ENCODE measurements at places on chromosomes 13 and 19. TPM values are rescaled to one million over a fixed set of nuclear protein-coding genes. Genes with fewer than 3 reads are reported as not detected.

- H3K4me1 ChIP-seq, result peaks cover 3% of the 10 kb centered on the region
- H3K36me3 ChIP-seq, result no peaks in the 10 kb centered on the region
- DNase-seq, result no peak
- H3K4me3 ChIP-seq, result peak overlapping the region; percentile 72
- no peak overlapping the region for H3K27ac ChIP-seq
- H3K27me3 ChIP-seq, result no peaks in the 10 kb centered on the region
These were observed 23.7 kb downstream of the ZNF175 start for GRCh38 chr19:51594774-51595109.

DNA sequence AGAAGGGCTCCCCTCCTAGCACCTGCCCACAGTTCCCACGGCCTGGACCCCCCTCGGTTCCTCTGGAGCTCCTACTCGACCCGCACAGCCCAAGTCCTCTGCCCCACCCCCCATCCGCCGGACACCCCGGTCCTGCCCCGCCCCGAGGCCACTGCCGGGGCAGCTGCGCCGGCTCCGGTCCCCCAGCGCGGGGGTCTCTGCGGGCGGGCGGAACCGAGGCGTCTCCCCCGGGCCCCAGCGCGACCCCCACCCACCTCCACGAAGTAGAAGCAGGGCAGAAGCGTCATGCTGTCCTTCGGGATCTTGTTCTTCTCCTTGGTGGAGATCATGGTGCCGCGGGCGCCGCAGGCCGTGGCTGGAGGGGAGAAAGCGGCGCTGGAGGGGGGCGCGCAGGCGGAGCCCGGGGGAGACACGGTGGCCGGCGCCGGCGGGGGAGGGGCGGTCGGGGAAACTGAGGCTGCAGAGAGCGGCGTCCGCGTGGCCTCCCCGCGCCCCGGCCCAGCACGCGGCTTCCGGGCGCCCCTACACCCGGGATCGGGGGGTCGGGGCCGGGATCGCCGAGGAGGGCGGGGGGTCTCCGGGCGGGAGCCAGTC lies 427 bp downstream of the PLPPR3 start:
- H3K27me3 ChIP-seq, result no peaks in the 10 kb centered on the region
- no peak overlapping the region for H3K27ac ChIP-seq
- no peaks in the 10 kb centered on the region for H3K36me3 ChIP-seq

ZNF221 gene
- total RNA-seq, result 8.9 TPM

DNA sequence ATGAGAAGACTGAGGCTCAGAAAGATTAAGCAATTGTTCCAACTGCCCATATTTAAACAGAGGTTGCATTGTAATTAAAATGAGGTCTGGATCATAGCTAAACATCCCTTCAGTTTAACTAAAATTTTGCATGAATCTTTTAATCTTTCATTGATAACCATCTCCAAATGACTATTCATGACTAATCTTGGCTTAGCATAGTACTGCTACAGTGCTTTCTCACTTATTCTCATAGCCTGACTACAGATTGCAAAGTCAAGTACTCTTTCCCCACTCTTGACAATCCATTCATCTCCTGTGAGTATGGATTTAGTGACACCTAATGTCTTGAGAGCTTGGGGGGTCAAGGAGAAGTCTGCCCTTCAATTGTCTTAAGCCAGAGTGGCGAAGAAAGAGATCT lies 258.4 kb downstream of the RFC3 start:
- no peaks in the 10 kb centered on the region for H3K27me3 ChIP-seq
- H3K4me3 ChIP-seq, result no peak overlapping the region
- no peak for DNase-seq
- no peaks in the 10 kb centered on the region for H3K36me3 ChIP-seq
- no peaks in the 10 kb centered on the region for H3K4me1 ChIP-seq

- no peaks in the 10 kb centered on the region for H3K27me3 ChIP-seq
- no peaks in the 10 kb centered on the region for H3K4me1 ChIP-seq
- H3K27ac ChIP-seq, result no peak overlapping the region
- no peak overlapping the region for H3K4me3 ChIP-seq
- DNase-seq, result no peak
- H3K36me3 ChIP-seq, result no peaks in the 10 kb centered on the region
These were observed 17.8 kb downstream of the NHLRC3 start for GRCh38 chr13:39056018-39056417.

DNA sequence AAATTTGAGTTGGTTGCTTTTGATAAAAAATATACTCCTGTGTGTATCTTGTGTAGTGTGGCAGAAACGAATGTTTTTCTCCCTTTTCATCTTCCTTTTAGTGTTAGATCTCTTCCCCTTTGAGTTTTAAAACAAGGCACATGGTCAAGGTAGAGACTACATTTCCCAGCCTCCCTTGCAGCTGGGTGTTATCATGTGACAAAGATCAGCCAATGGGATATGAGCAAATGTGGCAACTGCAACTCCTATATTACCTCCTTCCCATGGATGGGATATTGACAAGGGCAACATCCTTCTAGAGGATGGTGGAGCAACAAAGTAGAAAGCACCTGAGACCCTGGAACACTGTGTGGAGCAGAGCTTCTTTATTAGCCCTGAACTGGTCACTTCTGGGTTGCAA lies 42.4 kb downstream of the ADGRE3 start:
- no peak overlapping the region for H3K27ac ChIP-seq
- H3K27me3 ChIP-seq, result no peaks in the 10 kb centered on the region
- no peak for DNase-seq
- no peaks in the 10 kb centered on the region for H3K4me1 ChIP-seq
- H3K36me3 ChIP-seq, result no peaks in the 10 kb centered on the region
- H3K4me3 ChIP-seq, result no peak overlapping the region

- no peak overlapping the region for H3K4me3 ChIP-seq
- DNase-seq, result no peak
- H3K4me1 ChIP-seq, result no peaks in the 10 kb centered on the region
- H3K27me3 ChIP-seq, result no peaks in the 10 kb centered on the region
- H3K27ac ChIP-seq, result no peak overlapping the region
- no peaks in the 10 kb centered on the region for H3K36me3 ChIP-seq
These were observed 18.5 kb downstream of the LNX2 start for GRCh38 chr13:27601803-27602202.

GRCh38 chr19:16095071-16095571 lies 16.6 kb upstream of the RAB8A start:
- H3K36me3 ChIP-seq, result peaks cover 30% of the 10 kb centered on the region
- no peak overlapping the region for H3K4me3 ChIP-seq
- DNase-seq, result no peak
- no peaks in the 10 kb centered on the region for H3K27me3 ChIP-seq
- no peak overlapping the region for H3K27ac ChIP-seq
- no peaks in the 10 kb centered on the region for H3K4me1 ChIP-seq

GDF15 gene
- 4.1 TPM for total RNA-seq

- no peak for DNase-seq
- H3K27me3 ChIP-seq, result peaks cover 47% of the 10 kb centered on the region
- H3K27ac ChIP-seq, result no peak overlapping the region
- H3K36me3 ChIP-seq, result no peaks in the 10 kb centered on the region
These were observed 2.3 kb downstream of the ENOX1 start for GRCh38 chr13:43784496-43784895.

- H3K36me3 ChIP-seq, result no peaks in the 10 kb centered on the region
- H3K27ac ChIP-seq, result no peak overlapping the region
- no peaks in the 10 kb centered on the region for H3K27me3 ChIP-seq
- no peaks in the 10 kb centered on the region for H3K4me1 ChIP-seq
- H3K4me3 ChIP-seq, result no peak overlapping the region
These were observed 15.2 kb upstream of the PABPC3 start for GRCh38 chr13:25080773-25081172.

- H3K27me3 ChIP-seq, result no peaks in the 10 kb centered on the region
- DNase-seq, result no peak
- no peak overlapping the region for H3K4me3 ChIP-seq
- no peaks in the 10 kb centered on the region for H3K36me3 ChIP-seq
These were observed 974.6 kb downstream of the UQCRFS1 start for GRCh38 chr19:28238270-28238820.

- no peak for DNase-seq
- H3K27ac ChIP-seq, result no peak overlapping the region
- no peaks in the 10 kb centered on the region for H3K27me3 ChIP-seq
- H3K36me3 ChIP-seq, result peaks cover 2% of the 10 kb centered on the region
- H3K4me1 ChIP-seq, result no peaks in the 10 kb centered on the region
These were observed 6.9 kb downstream of the B3GNT8 start for GRCh38 chr19:41420101-41420880.

- no peak overlapping the region for H3K27ac ChIP-seq
- no peak overlapping the region for H3K4me3 ChIP-seq
- DNase-seq, result no peak
- no peaks in the 10 kb centered on the region for H3K27me3 ChIP-seq
- no peaks in the 10 kb centered on the region for H3K36me3 ChIP-seq
- no peaks in the 10 kb centered on the region for H3K4me1 ChIP-seq
These were observed 358.7 kb downstream of the RFC3 start for GRCh38 chr13:34176633-34177032.

GRCh38 chr19:40150170-40150569 lies 41.1 kb upstream of the MAP3K10 start:
- no peaks in the 10 kb centered on the region for H3K4me1 ChIP-seq
- DNase-seq, result peak; percentile 26
- no peaks in the 10 kb centered on the region for H3K36me3 ChIP-seq
- no peaks in the 10 kb centered on the region for H3K27me3 ChIP-seq
- no peak overlapping the region for H3K4me3 ChIP-seq

- peaks cover 15% of the 10 kb centered on the region for H3K36me3 ChIP-seq
- no peak overlapping the region for H3K27ac ChIP-seq
- H3K4me1 ChIP-seq, result peaks cover 2% of the 10 kb centered on the region
- no peaks in the 10 kb centered on the region for H3K27me3 ChIP-seq
- H3K4me3 ChIP-seq, result peak overlapping the region; percentile 60
These were observed 698 bp downstream of the KANK2 start for GRCh38 chr19:11196406-11197287.

DNA sequence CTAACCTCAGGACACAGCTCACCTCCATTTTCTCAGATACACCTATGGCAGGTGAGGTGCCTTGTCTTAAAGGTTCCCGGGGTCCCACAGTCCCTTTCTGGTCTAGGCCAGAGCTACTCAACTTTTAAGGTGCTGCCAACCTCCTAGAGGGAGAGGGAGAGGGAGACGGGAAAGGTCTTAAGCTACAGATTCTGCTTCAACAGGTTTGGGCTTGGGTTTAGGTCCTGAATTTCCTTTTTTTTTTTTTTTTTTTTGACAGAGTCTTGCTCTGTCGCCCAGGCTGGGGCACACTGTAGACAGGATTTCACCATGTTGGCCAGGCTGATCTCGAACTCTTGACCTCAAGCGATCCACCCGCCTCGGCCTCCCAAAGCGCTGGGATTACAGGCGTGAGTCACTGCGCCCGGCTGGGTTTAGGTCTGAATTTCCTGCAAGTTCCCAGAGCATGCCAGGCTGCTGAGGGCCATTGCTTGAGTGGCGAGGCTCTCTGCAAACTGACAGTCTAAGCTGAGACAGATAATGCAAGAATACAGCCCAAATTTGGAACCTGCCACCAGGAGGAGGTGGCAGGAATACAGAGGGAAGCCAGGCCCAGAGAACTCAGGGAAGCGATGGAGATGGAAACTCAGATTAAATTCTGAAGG lies 7.8 kb upstream of the SYCN start:
- no peak overlapping the region for H3K27ac ChIP-seq
- H3K4me3 ChIP-seq, result no peak overlapping the region
- H3K36me3 ChIP-seq, result no peaks in the 10 kb centered on the region
- DNase-seq, result no peak
- no peaks in the 10 kb centered on the region for H3K4me1 ChIP-seq

HAUS8 gene
- 23.2 TPM for total RNA-seq

HSH2D gene
- 0.67 TPM for total RNA-seq

DNA sequence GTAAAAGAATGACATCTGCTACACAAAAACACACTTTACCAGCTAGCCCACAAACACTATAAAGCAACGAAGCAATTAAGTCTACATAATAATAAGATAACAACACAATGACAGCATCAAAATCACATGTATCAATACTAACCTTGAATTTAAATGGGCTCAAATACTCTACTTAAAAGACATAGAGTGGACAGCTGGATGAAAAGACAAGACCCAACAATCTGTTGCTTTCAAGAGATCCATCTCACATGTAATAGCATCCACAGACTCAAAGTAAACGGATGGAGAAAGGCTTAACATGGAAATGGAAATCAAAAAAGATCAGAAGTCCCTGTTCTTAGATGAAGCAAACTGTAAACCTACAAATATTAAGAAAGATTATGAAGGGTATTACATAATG lies 2175.9 kb downstream of the PCDH9 start:
- no peaks in the 10 kb centered on the region for H3K4me1 ChIP-seq
- no peak overlapping the region for H3K4me3 ChIP-seq
- H3K36me3 ChIP-seq, result no peaks in the 10 kb centered on the region
- H3K27ac ChIP-seq, result no peak overlapping the region
- no peak for DNase-seq

DNA sequence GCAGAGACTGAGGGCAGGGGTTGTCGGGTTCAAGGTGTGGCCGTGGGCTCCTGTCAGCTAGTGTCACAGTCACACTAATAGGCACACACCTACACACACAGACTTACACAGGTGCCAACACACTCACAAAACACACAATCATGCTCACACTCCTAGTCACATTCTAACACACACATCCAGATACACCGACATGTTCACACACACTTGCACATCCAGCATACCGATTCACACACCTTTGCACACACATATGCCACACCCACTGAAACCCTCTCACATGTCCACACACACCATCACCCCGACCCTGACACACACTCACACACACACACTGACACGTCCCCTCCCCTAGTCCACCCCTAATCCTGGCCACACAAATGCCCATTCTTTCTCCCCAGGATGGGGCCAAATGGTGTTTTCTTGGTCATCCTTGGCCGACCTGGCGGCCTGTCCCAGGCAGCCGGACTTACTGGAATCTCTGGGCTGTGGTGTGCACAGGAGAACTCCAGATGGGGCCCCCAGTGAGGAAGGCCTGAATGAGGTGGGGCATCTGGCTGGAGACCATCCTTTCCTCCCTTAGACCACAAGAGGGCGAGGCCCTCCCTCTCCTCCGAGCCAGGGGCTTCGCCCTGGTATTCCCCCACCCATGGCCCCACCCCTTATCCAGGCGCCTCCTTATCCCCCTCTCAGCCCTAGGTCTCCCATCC lies 19.1 kb upstream of the PNMA8B start:
- no peak overlapping the region for H3K27ac ChIP-seq
- no peaks in the 10 kb centered on the region for H3K4me1 ChIP-seq
- no peaks in the 10 kb centered on the region for H3K27me3 ChIP-seq
- no peak for DNase-seq

DNA sequence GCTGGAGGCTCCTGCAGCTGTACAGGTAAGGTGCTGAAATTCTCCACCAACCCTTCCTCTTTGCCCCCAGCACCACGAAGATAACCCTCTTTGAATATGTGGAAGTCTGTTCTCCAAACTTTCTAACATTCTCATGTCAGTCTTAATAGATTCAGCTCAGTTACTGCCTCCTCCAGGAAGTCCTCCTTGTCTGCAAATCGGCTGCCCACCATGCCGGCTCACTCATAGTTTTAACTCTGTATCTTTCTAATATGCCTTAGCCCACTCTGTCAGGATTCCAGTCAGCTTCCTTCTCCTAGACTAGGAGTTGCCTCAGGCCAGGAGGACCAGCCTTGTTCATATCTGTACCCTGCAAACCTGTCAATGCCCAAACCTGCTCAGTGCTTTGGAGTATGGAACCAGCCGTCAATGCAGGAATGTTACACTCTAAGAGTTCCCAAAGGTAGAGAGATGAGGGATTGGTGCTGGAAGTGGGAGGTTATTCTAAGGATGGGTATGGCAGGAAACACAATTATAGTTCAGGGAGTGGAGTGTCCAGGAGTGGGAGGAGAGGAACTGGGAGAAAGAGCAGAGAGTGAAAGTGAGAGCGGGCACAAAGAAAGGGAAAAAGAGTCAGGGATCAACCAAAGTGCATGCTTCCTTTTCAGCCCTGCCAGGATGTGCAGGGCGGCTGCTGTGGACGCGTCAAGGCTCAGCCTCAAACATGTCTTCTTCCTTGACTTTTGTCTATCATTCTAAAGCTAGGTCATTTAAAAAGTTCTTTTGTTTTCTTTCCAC lies 38.0 kb upstream of the ALOX5AP start:
- no peak overlapping the region for H3K27ac ChIP-seq
- no peaks in the 10 kb centered on the region for H3K4me1 ChIP-seq
- H3K27me3 ChIP-seq, result no peaks in the 10 kb centered on the region
- no peak for DNase-seq

All from H1 (cell line).